ENCODE measurements at places on chromosomes 7 and 10.

DNA sequence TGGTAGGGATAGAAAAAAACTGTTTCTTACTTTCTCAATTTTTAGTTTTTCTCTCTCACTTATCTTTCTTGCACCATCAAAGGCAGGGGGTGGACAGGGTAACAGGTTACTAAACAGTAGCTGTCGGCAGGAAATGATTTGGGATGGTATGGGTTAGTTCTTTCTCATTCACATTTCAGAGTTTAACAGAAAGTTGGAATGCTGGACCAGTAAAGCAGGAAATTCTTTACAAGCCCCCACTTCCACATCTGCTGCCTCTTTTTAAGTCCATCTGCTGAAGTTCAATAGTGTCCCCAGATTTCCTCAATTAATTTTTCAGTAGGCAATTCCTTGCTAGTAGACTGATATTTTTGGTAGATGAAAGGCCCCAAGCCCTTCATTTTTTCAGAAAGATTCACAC lies 23.3 kb downstream of the TWIST1 start:
- DNase-seq: no peak

GRCh38 chr10:96532523-96532922 lies 18.8 kb upstream of the TLL2 start:
- no peak for DNase-seq

- no peak for DNase-seq
These were observed 63.2 kb upstream of the OPALIN start for GRCh38 chr10:96421995-96422394.

DNA sequence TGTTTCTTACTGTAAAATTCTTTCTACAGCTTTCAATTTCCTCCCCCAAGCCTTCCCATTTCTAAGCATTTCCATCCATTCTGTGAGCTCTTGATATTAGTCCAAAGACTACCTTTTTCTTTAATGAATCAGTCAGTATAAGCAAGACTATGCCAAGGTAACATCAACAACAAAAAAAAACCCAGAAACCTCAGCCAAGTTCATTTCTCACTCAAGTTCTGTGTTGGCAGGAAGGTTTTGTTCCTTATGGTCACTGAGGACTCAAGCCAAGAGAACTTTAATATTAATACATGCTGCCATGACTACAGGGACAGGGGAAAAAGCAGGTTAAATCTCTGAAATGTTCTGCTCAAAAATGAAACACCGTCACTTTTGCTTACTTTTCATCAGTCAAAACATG lies 621.2 kb upstream of the NRP1 start:
- no peak for DNase-seq

GRCh38 chr7:87345962-87346371 lies 503 bp downstream of the CROT start:
- DNase-seq: no peak

DNA sequence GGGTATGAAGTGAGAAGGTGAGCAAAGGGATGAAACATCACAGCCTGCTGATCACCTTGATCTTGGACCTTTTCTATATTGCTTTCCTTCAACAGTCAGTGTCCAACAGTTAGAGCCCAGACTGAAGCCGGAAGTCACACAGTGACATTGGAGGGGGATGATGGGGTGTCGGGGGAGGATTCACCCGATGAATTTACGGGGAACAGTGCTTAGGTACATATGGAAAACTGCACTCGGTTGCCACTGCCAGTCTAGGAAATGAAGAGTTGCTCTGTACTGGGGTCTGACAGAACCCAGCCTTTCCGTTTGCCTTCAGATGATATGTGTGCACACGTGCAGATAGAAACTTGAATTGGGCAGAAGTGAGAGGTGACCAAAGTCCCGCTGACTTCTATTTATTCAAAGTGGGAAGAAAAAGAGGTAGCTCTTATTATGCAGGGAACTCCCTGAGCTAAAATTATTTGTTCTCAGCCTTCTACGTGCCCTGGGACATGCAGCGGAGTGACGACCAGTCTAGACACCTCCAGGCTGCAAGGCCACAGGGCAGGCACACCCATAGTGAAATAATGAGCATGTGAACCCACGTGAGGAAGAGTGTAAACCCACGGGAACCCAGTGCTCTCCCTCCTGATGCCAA lies 107.2 kb upstream of the INHBA start:
- DNase-seq: no peak

DNA sequence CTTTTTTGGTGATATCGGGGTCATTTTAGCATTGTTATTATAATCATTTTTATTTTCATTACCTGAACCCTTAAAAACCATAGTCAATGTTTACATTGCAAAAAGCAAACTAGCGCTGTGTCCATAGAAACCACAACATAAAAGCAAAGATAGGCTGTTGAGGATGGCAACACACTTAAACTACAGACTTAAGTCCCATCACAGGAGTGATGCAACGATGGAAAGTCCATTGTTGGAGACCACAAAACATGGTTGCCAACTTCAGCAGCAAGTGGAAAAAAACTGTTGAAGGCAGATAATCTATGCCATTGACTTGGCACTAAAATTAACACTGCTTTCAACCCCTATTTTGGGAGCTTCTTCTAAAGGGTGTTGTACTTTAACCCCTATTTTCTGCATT lies 398.8 kb upstream of the IGFBP3 start:
- no peak for DNase-seq

DNA sequence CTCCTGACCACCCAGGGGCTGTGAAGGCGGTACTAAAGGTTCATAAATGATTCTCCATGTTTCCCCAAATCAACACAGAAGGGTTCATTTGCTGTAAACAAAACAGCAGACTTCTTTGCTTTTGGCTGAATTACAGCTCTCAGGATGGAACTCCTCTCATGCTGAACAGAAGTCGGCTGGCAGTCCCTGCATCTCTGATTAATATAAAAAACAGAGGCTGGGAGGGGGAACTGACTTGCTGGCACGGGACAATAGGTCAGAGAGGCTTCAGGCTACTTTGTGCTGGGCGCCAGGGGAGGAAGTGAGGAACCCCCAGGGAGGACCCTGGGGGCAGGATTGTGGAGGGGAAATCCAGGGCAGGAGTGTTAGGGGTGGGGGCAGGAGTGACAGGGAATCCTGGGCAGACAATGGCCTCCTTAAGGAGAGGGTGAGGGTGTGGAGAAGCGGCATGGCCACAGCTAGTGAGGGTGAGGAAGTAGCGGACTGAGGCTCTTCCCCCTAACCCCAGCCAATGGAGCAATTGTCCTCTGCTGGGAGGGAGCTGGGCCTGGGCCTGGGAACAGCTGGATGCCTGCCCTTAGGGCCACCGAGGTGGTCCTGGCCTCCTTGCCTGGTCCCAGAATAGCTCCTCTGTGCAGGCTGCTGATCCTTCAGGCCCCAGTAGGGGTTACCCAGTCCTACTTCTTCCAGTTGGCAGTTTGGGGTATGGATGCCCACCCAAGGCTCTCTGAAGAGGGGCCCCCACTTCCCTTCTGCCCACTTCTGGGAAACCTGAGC lies 9.2 kb upstream of the SFRP5 start:
- no peak for DNase-seq

DNA sequence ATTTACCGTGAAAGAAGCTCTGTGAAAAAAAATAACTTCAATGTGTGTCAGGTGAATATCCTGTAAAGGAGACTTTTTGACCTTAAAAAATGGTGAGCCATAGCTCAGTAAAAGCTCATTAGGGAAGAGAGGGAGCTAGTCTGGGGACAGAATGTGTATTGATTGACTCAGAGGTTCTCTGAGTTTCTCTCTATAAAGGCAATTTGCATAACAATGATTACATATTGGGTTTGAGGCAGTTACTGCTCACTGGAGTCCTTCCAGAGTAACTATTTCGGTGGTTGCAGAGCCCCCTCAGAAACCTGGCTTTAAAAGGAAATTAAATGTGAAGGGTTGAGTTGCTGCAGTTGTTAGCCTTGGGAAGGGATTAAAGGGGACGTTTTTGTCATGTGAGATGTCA lies 181.6 kb downstream of the GALNT17 start:
- DNase-seq: no peak

DNA sequence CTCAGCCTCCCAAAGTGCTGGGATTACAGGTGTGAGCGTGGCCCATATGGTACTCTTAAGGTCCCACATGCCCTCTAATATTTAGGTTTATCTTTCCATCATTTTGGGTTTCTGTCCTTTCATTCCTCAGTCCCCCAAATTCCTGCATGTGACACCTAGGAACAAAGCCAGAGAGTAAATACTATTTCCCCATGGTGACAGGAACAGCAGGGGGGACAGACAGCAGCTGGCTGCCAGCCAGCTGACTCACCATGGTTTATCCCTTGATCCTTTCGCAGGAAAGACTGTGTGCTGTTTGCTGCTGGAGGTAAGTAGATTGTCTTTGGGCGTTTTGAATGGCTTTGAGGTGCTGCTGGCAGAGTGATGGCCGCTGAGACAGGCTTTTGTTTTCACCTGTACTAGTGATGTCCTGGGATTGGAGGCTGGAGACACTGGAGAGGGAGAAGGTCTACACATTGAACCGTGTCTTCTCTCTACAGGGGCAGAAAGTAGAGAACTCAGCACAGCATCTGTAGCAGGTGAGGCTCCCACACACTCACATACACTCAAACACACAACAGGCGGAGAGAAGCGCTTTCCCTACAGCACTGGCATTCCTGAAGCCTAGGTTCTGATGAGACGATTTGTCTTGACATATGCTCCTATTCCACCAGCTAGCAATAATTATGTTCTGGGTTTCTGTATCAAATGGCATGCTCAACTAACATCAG lies 83.7 kb upstream of the EFCAB10 start:
- no peak for DNase-seq

DNA sequence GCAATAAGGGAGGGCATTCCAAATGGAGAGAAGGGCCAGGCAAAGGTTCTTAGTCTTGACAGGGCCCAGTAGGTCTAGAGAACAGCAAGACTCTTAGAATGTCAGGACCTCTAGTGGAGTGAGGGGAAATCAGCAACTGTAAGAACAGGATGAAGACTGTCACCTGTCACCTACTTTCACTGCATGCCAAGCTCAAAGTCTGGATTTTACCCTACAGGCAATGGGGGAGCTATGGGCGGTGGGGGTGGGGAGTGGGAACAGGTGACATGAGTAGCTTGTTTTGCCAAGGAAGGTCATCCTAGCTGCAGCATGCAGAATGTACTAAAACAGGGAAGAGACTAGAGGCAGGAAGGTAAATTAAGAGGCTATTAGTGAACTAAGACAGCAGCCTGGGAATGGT lies 18.3 kb downstream of the GOT1 start:
- no peak for DNase-seq

Data from ecto neural progenitor cell (in vitro differentiated cells).